ENCODE measurements at places on chromosomes 7 and 10.

DNA sequence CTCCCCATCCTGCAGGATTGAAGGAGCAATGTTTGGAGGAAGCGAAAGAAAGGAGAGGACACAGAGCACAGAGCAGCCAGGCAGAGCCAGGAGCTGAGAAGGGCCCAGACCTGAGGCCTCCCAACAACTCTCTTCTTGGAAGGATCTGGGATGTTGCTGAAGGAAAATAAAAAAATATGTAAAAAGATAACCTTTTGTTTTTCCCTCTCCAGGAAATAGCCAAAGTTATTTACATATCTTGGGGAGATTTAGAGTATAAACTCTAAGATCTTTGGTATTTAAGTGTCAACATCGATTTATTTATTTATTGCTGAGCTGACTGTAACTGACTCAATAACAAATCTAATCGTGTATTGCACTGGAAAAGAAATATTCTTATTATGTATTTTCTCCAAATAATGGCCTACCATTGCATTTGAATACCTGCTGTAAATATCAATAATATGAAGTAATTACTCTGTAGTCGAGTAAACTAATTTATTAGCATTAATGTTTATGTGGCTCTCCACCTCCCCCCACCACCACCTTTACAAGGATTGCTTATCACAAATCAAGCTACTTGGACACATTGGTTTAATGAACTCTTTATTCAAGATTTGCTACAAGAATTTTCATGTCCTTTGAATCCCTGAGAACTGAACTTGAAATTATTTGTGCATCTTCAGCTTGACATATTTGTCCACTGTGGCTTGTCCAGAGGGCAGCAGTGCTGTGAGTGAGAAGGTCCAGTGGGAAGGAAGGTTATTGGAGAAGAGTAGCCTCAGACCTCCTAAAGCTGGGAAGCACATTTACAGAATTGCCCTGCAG, 1.8 kb upstream of the HOXA11 start:
- no peak for DNase-seq

- peak; percentile 47 for DNase-seq
Measured at GRCh38 chr10:86964061-86964846, 4.0 kb upstream of the ADIRF start.

DNA sequence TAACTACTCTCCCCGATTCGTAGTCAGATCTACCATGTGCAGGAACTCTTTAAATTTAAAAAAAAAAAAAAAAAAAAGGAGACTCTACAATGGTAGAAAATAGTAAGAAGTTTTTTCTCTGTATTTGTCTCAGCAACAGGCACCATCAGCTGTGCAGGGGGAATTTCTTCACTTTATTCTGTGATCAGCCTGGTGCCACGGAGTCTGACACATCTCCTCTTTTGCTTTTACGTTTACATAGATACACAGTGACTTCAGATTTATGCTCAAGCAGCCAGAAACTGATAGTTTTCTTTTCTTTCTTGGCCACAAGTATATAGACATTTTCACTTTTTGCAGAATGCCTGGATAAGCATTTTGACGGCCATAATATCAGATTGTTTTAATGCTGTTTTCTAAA, 190.6 kb upstream of the AKR1E2 start:
- DNase-seq = no peak

GRCh38 chr7:121049028-121049791, 60.7 kb downstream of the CPED1 start:
- no peak for DNase-seq

DNA sequence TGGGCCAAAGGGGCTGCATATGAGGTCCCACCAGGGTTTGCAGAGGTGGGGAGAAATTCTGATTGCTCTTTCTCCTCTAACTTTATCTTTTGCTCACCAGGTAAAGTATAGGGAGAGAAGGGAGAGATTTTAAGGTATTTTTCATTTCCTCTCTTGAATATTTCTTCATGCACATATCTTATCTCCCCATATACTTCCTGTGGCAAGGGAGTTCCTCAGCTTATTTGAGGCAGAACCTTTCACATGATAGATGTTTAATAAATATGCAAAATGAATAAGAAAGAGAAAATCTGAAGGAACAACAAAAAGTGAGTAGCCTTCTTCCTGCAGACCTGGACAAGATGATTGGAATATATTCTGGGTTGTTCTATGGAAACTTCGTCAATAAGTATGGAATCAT, 67.4 kb upstream of the PDCD4 start:
- no peak for DNase-seq

GRCh38 chr7:22329816-22330524, 27.0 kb downstream of the RAPGEF5 start:
- DNase-seq = no peak

DNA sequence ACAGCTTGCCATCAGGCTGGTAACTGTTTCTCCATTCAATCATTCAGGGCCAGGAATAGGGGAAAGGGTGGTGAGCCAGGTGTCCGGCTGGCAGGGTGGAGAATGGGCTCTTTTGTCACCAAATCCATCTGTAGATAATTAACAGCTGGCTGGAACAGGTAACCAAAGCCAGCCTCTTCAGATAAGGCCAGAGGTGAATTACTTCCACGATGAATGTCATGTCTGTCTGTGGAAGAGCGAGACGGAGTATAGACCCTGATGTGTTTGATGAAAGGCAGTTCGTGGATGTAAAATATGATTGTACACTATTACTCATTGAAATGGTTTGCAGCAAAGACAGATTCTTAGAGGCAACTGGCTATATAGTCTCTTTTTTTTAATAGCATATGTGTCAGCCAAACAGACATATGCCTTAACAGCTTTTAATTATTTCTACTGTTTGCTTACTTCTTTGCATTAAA, 149.8 kb downstream of the KLF6 start:
- no peak for DNase-seq

DNA sequence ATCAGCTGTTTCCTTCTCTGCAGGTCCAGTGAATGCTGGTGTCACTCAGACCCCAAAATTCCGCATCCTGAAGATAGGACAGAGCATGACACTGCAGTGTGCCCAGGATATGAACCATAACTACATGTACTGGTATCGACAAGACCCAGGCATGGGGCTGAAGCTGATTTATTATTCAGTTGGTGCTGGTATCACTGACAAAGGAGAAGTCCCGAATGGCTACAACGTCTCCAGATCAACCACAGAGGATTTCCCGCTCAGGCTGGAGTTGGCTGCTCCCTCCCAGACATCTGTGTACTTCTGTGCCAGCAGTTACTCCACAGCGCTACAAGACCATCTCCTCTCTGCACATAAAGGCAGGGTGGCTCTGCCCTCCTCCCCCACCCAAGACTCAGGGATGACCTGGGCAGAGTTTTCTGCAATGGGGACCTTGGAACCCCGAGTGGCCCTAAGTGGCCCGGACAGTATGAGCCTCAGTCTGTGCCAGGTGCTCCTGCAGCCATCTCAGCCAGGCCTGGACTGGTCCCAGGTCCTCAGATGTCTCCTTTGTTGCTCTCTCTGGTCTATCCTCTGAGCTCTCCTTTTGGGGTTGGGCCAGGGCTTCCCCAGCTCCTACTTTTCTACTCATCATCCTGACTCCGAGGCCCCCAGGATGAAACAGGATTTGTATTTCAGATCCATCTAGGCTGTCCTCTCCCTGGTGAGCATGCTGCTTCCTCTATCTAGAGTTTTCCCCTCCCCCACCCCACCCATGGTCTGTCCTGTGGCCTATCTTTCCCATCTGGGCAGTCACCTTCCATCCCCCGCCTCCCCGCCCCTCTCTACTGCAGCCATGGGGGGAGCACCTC, 212.1 kb upstream of the PRSS58 start:
- DNase-seq = no peak

GRCh38 chr7:75559355-75559975, 67.3 kb downstream of the SPDYE5 start:
- DNase-seq = peak; percentile 42

GRCh38 chr7:143487566-143487965, 9.9 kb downstream of the TAS2R41 start:
- DNase-seq = no peak

DNA sequence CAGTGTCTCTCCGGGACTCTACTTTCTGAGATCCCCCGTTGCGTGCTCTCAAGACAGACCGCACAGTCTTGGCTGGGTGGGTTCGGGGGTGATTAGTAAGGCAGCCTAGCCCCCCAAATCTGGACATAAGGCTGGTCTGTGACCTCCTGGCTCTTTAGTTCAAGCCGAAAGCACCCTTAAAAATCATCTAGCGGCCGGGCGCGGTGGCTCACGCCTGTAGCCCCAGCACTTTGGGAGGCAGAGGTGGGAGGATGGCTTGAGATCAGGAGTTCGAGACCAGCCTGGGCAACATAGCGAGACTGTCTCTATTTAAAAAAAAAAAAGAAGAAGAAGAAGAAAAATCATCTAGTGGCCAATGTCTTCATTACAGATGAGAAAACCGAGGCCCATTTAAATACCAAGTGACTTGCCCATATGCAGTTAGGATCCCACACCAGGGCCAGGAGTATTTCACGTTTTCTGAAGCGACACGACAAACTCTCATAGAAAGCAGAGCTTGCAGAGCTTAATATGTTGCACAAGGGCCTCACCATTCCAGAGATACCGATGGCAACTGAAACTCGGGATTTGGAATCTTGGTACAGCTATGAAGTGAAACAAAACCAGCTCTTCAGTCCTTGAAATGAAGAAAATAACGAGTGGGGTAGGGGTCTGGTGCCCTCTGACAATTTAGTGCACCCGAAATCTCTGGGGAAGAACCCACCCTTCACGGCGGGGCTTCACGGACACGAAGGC, 703 bp upstream of the HILPDA start:
- no peak for DNase-seq

GRCh38 chr10:34494012-34494411, 321.1 kb downstream of the PARD3 start:
- DNase-seq = no peak

DNA sequence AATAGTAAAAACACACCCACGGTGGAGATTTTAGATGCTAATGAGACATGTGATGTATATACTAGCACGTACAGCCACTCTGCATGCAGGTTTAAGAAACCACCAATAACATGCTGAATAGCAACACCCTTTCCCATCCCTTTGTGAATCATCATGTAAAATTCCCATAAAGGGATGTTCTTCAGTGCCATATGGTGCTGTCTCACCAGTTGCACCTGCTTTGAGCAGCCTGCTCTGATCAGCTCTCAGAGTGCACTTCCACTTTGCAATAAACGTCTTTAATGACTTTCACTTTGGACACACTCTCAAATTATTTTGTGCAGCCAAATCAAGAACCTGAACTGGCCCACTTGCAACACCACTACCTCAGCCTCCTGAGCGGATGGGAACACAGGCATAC, 615.0 kb downstream of the ANKRD7 start:
- peak; percentile 56 for DNase-seq

GRCh38 chr7:113267885-113268284, 149.5 kb upstream of the SMIM30 start:
- no peak for DNase-seq

DNA sequence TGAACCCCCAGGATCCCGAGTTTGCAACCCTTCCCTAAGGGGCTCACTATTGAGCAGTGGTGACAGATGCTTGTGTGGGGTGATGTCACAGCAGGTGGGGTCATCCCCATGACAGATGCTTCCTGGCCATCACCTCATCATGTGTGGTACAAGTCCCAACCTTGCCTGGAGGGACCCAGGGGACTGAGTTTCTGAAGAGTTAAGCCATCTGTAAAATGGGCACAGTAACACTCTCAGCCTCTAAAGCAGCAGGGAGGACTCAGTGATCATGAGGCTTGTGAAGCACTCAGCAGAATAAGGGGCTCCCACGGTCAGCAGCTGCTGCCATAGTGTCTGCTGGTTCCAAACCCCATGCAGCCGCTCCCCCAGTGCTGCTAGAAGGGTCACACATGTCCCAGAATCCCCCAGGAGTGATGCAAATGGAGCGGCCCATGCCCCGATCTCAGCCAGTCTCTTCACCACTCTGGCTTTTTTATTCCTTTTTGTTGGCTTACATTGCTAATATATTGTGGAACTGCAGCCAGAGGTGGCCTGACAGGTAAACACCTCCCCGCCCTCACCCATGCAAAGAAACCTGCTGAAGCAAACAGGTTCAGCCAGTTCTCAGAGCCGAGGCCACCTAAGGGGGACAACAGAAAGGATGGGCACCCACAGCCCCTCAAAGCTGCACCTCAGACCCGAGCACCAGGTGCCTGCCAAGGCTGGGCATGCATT, 102.1 kb upstream of the PDGFA start:
- no peak for DNase-seq

Measured in NCI-H2171 treated with DMSO at 0.1 percent for 48 hours (cell line).